Metanephros (tissue), 2 donors: ENCODE measurements at places on chromosomes 1 and 21. TPM values are rescaled to one million over a fixed set of nuclear protein-coding genes. Genes with fewer than 3 reads are reported as not detected.

TSACC gene
- not detected for total RNA-seq

SLC6A17 gene
- 0.76 TPM for total RNA-seq

DNASE2B gene
- not detected for total RNA-seq

SPATA46 gene
- total RNA-seq: not detected

PROX1 gene
- total RNA-seq: 8.2 TPM

ELF3 gene
- 106 TPM for total RNA-seq

SVBP gene
- total RNA-seq: 19.0 TPM

CXADR gene
- 51.1 TPM for total RNA-seq

LYPD8 gene
- not detected for total RNA-seq

SETSIP gene
- not detected for total RNA-seq

AMY2A gene
- total RNA-seq: not detected

HCRTR1 gene
- 0.35 TPM for total RNA-seq

LMX1A gene
- total RNA-seq: 0.12 TPM

TSTD1 gene
- 56.5 TPM for total RNA-seq

LCE2A gene
- not detected for total RNA-seq

VHLL gene
- not detected for total RNA-seq

NBPF6 gene
- total RNA-seq: not detected

CCDC17 gene
- total RNA-seq: 0.99 TPM

CHIA gene
- total RNA-seq: not detected
